ENCODE measurements at places on chromosomes 7 and 10.

- no peak for DNase-seq
Measured at GRCh38 chr10:66071907-66072306, 853.9 kb upstream of the LRRTM3 start.

- DNase-seq, result no peak
Measured at GRCh38 chr7:45649560-45650346, 75.6 kb downstream of the ADCY1 start.

DNA sequence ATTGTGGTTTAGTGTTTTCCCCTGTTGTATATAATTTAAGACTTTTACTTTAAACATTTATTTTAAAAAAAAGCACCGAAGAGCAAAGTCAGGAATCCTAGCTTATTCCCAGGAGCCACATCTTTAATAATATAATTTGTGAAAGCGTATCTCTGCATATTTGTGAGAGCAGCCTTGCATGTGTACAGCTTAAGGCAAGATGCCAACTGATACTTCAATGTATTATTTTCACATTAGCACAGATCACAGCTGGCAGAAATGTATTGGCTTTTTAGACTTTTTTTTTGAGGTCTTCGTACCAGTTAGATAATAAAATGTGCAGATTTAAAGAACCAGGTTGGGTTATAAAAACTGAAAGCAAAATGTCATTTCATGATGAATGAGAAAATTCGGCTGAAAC is 845.7 kb upstream of the POT1 start:
- no peak for DNase-seq

DNA sequence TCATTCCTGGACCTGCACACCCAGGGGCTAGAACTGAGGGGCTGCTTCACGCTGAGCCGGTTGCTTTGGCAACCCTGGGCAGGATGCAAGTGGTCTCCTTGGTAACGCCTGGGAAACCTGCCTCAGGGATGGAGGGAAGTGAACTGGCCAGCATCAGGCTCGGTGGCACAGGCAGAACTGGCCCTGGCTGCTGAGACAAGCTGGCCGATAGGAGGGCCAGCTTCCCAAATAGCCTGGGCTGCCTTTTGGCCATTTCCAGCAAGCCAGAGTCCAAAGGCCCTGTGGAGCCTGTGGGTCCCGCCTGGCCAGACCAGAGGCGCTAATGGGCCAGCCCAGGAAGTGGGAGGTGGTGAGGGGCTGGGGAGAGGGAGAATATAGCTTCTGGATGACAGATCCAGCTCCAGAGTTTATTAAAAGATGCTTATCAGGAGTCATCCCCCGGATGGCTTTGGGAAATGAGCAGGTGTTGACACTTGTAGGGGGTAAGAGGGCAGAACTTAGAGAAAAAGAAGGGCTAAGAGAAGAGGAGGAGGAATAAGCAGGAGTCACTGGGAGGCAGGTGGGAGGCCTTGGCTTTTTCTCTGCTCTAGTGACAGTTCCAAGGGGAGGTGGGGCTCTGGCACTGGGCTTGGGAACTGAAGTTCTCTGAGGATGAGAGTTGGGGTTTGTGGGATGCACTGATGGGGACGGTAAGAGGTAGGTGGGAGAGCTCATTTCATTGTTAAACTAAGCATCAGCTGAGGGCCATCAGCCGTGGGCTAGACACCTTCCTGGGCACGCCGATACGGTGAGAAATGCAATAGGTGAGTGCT is 9.6 kb downstream of the NEURL1 start:
- peak; percentile 59 for DNase-seq

DNA sequence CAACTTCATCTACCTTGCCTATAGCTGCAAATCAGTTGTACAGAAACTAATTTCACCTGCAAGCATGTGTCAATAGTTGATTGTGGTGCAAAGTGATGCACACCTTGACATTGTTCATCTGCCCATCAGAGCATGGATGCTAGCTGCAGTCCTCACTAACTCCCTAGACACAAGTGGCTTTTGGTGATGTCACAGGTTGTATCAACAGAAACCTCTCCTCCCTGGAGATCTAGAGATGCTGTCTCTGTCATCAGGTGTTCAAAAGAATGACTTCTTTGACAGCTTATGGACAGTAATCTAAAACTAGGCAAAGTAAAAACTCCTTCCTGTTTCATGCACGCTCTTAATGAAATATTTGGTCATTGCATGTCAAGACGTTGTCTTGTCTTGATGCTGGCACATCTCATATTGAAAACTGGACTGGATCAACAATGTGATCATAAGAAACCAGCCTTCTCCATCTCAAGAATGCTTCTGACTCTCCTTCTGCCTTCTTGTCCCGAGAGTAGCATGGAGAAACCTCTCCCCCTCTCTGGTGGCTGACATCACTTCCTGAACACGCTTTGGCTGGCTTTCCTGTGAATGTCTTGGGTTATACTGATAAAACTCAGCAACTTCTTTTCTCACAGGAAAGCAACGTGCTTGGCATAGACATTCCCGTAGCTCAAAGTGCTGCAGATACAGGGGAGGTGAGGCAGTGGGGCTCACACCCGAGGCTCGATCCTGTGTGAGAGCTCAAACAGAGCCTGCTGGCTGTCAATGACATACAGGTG is 176.2 kb upstream of the CDCA7L start:
- peak; percentile 60 for DNase-seq

DNA sequence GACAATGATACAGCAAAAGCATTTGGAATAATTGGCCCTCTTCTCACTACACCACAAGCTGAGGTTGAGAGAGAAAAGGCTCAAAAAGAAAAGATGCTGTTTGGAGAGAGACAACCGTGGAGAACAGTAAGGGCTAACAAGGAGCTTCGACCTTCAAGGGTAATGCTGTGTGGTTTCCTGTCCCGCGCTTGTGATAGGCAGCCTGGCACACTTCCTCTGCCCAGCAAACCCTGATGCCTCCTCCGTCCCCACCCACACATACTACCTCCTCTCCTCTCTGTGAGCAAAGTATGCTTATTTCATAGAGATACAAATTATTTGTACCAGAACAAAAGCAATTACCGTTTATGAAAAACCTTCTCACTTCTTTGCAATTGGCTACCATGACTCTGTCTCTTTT is 755.4 kb downstream of the KCNMA1 start:
- no peak for DNase-seq

GRCh38 chr7:39356172-39356925 is 209.9 kb upstream of the YAE1 start:
- no peak for DNase-seq

DNA sequence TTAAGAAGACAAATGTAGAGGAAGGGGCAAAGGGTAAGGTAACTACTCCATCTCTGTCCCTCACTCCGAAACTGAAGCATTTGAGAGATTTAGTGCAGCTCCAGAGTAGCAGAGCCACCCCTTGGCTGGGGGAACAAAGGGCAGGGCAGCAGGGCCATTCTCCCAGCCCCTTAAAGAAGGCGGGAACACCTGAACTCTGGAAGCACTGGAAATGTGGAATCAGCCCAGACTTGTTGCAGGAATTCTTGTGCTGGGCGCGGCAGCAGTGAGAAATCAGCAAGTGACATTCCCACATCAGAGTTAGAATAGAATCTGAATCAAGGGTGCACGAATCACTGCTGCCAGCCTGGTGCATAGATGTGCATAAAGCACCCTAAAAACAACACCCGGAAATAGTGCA is 34.4 kb upstream of the GRM8 start:
- no peak for DNase-seq

Data from DMS53 (cell line).